ENCODE measurements at places on chromosomes 6 and 20.

DNA sequence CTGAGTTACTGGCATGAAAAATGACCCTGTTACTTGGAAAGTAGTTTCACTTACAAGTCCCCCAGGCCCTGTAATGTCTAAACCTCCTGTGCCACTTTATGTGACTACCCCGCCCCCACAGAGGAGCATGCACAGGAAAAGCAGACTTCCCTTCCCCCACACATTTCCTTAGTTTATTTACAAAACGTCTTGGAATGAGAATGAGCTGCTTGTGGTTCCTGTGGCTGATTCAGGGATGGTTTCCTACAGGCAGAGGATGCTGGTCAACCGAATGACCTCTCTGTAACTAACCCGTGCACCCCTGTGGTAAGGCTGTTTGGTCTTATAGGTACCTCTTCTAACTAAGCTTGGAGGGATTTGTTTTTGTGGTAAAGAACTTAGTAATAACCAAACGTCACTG lies 28.5 kb downstream of the RSPO3 start:
- DNase-seq, result no peak

GRCh38 chr20:20668639-20669038 lies 43.8 kb downstream of the RALGAPA2 start:
- no peak for DNase-seq

GRCh38 chr6:109165392-109165974 lies 70.2 kb downstream of the CEP57L1 start:
- no peak for DNase-seq

GRCh38 chr6:161272635-161273273 lies 1.1 kb downstream of the AGPAT4 start:
- DNase-seq, result no peak

DNA sequence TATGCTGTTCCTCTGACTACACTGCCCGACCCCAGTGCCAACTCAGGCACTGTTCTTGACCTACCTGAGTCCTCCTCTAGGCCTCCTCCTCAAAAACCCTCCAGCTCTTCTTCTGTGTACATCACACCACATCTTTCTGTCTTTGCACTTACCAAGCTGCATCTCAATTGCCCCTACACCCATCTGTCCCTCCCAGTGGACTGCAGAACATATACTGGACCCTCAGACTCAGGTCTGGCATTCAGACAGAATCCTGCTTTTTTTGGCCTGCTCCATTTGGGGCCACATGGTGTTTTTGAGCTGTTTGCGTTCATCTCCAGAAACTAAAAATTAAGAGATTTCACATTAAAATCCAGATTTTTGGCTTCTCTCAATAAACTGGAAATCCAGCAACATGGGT lies 23.2 kb upstream of the YWHAB start:
- no peak for DNase-seq

DNA sequence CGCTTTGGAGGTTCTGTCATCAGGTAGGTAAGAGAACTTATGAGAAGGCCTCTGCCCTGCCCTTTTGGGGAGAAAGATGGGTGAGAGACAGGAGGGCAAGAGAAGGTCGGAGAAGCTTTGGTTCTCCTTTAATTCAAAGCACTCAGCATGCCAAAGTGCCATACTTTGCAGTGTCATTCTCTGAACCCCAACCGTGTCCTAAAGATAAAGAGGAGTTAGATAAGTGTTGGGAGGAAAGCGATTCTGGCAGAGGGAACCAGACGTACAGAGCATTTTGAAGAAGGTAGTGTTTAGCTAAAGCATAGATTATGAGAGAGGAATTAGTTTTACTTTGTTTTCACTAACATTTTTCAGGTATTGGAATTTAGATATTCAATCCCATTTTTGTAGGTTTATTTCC lies 40.3 kb downstream of the NKAIN2 start:
- no peak for DNase-seq
